Activated T-helper 1 cell treated with anti-CD3 and anti-CD28 coated beads, Interleukin-12 subunit alpha, Interleukin-12 subunit beta, Interleukin-2, Interleukin-4 antibody, amounts not matched to agents 30 ng/mL and 10 ng/mL and 1 ng/mL, durations not matched to agents 14 hours and 24 hours and 36 hours (primary cell): ENCODE measurements at places on chromosomes 3 and 15. TPM values are rescaled to one million over a fixed set of nuclear protein-coding genes. Genes with fewer than 3 reads are reported as not detected.

Gene GOLGA6L2
- total RNA-seq: not detected in 2 replicates

Gene PYGO1
- total RNA-seq: not detected in 2 replicates

Gene TMOD2
- total RNA-seq: 4.1 and 4.5 TPM in 2 replicates

Gene UCN2
- total RNA-seq: 0.21 TPM in 1 of 2 replicates, not detected in the other

Gene ZNF385D
- total RNA-seq: not detected in 2 replicates

Gene EDEM1
- total RNA-seq: 169 and 192 TPM in 2 replicates

Gene NRG4
- not detected in 2 replicates for total RNA-seq

Gene GPR149
- total RNA-seq: not detected in 2 replicates

DNA sequence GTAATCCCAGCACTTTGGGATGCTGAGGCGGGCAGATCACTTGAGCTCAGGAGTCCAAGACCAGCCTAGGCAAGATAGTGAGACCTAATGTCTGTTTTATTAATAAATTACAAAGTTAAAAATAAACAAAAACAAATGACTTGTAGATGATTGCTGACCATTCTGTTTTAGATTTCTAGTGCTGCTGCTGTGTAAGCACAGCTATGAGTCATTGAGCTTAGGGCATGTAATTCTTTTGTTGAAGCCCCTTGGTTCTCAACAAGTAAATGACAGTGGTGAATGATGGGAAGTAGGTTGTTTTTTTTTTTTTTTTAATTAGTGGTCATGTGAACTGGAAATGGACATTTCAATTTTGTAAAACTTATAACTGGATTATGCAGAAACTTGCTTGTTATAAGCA lies 63.3 kb downstream of the LEO1 start:
- no peak for DNase-seq

DNA sequence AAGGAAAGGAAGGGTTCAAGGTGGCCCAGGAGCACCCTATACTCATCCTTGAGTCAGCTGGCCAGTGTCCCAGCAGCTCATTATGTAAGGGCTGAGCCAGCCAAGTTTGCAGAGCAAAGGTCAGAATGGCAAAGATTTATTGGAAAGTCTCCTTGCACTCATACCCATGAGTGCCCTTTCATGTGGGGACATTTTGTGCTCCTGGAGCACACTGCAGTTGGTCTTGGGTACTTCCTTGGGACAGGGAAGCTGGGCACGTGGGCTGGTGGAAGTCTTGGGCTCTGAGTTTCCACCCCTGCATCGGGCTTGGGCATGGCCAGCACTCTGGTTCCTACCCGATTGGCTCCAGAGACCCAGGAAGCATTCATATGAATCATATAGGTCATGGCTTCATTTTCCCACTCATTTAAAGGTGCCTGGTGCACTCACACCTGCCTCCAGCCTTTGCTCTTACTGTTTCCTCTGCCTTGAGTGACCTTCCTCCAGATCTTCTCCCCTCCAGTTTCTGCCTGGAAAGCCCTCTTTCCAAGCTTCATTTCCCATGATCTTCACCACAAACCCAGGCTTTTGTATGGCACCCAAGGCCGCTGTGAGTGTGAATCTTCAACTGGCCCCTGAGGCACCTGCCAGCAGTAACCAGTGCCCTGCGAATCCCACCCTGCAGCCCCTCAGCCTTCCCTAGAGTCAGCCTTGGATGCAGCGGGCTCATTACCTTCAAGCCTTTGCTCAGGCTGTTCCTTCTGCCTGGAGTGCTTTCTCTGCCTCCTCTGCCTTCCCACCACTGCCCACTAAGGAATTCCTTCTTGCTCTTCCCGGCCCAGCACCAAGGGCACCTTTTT lies 10.5 kb upstream of the PRKCD start:
- no peak for DNase-seq

- peak; percentile 55 for DNase-seq
Measured at GRCh38 chr3:46378426-46378942, 7.7 kb downstream of the CCR5 start.

DNA sequence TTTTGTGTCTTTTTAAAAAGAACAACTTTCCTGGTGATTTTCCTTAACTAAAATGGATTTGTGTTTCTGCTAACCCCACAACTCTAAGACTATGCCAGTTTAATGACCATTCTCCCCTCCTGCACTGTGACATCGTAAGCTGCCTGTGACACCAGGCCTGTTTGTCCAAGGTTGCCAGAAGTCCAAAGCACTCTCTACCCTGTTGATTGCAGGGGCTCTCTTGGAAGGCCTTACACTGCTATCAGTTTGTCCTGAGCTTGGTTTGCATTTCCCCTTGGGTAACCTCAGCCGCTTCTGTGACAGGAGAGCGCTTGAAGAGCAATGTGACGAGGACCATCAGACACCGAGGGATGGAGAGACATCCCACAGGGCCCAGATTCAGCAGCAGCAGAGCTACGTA lies 55.8 kb downstream of the CDAN1 start:
- no peak for DNase-seq

GRCh38 chr3:28745436-28745835 lies 396.8 kb upstream of the AZI2 start:
- no peak for DNase-seq

DNA sequence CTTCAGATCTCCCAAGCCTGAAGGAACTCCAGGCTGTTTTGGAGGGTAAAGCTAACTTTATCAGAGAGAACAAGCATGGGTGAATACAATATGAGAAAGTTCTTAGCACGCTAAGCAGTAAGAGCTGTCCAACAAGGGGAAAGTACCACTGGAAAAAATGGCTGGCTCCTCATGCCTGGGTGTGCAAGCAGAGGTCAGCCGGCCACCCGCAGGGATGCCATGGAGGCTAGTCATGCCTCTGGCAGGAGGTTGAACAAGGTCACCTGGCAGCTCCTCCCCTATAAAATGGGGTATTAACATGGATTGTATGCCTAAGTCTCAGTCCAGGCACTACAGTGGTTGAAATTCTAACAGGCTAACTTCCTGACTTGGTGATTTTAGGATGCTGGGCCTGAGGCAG lies 75.4 kb upstream of the SLC6A1 start:
- DNase-seq: no peak

DNA sequence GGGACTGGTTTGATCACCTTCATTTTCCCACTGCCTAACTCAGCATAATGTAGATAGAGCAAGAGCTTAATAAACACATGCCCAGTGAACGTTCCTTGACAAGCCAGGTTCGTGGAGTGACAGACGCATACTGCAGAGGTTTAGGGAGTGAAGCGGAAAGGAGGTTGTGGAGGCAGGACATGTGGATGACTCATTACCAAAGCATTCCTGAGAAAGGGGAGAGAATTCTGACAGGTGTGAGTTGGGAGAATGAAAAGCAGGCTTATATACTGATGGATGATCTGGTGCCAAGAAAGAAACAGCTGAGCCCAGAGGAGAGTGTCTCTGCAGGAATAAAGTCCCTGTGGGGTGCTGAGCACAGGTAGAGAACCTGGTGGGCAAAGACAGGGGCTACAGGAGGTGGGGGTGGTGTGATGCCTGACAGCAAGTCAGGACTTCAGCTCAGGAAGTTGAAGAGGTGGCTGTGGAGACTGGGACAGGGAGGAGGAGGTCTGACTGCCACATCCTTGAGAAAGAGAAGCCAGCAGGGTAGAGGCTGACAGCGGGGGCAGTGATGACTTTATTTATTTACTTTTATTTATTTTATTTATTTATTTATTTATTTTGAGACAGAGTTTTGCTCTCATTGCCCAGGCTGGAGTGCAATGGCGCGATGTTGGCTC lies 2.4 kb upstream of the RPL29 start:
- DNase-seq: no peak

DNA sequence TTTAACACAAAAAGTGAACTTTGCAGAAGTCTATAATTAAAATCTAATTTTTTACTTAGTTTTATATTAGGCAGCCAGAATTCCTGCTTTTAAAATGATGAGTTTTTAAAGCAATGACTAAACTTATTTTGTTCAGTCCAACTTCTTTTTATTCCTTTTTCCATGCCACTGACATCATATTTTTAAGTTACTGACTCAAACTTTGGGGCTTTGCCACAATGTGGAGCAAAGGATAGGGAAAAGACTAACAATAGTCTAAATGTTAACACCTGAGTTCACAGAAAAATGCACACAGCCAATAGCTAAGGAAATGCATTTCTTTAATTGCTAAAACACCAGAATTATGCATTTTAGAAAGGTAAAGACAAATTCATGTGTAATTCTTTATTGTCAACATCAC lies 647.6 kb upstream of the DPPA4 start:
- DNase-seq: no peak

DNA sequence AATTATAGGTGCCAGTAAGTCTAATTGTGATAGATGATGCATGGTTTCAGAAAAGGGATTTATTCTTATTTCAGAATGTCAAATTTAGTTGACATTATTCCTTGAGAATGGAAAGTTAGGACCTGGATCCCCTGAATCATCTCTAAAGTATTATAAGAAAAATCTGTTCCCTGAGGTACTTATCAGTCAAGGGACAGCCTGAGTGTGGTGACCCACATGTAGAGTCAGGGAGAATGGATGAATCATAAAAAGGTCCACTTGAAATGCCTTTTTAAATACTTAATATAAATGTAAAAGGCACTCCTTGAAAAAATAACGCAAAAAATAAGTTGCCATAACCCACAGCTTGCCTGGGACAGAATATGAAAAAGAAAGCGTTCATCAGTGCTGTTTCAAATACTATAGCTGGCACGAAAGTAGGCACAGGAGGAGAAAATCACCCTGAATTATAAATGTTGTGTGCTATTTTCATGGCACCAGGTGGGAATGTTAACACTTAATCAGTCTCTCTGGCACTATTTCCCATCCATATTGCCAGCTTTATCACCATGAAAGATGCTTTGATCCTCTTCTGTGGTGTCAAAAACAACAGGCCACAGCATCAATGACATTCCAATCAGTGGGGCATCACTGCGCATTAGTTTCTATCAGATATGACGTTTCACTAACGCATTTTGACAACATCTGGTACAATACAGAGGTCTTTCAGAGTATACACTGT lies 208.5 kb downstream of the EPHA3 start:
- no peak for DNase-seq

DNA sequence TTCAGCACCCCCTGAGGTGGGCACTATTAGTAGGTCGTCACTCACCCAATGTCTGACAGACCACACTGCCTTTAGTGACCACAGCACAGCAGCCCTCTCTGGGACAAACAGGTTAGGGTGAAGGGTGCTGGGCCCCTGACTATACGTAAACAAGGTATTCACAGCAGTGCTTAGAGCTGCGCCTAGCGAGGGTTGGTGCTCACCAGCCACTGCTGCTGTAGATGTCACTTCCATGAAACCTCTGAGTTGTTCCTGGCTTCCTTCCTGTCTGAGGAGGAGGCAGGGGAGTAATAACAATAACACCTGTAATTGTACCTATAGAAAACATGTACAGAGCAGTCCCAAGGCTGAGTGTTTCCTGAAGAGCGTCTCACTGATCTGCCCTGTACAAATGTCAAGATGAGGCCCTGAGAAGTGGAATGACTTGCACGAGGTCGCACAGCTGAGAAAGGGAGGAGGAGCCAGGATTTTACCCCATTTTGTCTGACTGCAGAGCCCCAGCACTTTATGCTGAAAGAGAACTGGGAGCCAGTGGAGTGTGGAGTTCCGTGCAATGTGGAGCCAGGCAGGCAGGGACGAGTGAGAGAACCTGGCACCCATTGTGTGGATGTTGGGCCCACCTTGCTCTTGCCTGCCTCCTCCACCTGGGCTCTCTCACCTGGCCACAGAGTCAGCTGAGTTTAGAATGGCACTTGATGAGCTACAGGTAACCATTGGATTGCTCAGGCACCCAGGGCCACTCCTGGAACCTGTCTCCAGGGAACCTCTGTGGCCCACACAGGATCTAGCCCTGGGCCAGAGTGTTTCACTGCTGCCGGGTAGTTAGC lies 93.8 kb downstream of the DNAJB8 start:
- DNase-seq: no peak

- no peak for DNase-seq
Measured at GRCh38 chr3:67463656-67464055, 190.8 kb downstream of the SUCLG2 start.
